ENCODE measurements at places on chromosomes 4 and X.

GRCh38 chr4:41146716-41147506 is 67.4 kb downstream of the APBB2 start:
- no peak for DNase-seq

GRCh38 chr4:80305466-80305865 is 30.1 kb upstream of the CFAP299 start:
- DNase-seq, result no peak

DNA sequence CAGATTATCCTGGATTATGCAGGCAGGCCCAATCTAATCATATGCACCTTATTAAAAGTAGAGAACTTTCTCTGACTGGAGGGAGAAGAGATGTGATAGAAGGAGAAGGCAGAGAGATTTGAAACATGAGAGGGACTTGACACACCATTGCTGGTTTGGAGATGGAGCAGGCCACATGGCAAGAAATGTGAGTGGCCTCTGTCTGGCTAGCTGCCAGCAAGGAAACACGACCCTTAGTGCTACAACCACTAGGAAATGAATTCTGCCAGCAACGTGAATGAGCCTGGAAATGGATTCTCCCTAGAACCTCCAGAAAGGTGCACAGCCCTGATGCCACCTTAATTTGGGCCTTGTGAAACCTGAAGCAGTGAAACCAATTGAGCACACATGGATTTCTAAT is 79.5 kb upstream of the MBNL3 start:
- DNase-seq, result no peak

- DNase-seq, result no peak
Measured at GRCh38 chr4:185263419-185263818, 54.0 kb downstream of the SNX25 start.

DNA sequence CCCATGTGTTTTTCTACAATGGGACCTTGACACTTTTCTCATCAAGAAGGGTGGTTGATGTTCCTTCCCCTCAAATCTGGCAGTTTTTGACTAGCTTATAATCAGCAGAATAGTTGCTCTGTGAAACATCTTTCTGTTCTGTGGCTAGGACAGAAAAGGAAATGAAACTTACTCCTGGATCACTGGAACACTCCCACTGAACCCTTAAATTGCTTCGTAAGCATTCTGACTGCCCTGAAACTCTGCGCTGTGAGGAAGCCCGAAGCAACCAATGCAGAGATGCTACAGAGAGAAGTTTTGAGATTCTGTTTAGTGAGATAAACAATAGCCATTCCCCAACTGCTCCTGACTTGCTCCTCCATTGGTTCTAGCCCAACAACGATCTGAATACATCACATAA is 602.2 kb downstream of the CENPC start:
- no peak for DNase-seq

DNA sequence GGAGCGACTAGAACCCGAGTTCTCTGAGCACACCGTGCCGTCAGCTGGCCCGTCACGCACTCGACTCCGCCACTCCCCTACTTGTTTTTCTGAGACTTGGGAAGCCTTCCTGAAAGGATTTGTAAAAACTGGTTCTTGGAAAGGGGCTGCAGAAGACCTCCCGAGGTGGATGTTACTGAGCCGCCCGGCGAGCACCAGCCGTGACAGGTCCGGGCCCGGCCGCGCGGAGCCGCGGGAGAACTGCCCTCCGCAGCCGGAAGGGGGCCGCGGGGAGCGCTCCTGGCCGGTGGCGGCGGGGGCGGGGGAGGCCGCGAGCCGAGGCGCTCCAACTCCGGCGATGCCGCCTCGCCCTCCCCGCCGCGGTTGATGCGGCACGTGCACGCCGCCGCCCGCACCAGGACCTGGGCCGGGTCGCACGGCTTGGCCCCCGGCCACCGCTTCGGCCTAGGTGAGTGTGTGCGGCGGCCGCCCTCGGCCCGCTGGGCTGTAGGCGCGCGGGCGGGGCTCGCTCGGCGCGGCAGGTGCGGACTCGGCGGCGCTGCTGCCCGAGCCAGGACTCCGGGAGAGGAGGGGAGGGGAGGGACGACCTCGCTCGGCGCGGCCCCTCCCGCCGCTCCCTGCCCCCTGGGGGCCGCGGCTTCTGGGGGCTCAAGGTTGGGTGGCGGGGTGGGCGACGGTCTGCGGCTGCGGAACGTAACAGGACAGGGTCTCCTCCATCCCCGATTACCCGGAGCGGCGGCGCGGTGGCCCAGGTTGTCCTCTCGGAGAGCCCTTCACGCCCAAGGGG is 1.7 kb downstream of the SPRY1 start:
- peak; percentile 30 for DNase-seq

- no peak for DNase-seq
Measured at GRCh38 chrX:132400706-132401105, 88.1 kb downstream of the MBNL3 start.

DNA sequence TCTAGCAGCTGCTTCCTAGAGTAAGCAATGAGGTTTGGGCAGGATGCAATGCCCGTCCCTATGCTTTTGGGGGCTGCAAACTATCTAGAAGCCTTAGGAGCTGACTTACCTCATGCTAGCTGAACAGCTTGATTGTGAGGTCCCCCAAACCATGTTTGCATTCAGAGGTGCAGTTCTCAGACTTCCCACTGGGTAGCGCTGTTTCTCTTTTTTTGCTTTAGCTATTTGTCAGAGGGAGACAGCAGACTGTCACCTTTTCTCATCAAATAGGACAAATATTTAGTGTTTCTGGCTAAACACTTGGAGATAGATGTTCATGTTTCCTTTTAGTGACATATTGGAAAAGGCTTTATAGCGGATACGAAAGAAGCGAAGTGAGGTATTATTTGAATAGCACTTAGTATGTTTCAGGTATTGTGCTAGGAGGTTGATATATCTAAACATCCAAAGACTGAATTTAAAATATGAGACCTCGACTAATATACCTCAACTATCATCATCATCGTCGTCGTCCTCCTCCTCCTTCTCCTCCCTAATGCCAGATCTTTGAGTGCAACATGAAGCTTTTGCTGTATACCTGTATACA is 18.7 kb upstream of the TMEM192 start:
- peak; percentile 60 for DNase-seq

DNA sequence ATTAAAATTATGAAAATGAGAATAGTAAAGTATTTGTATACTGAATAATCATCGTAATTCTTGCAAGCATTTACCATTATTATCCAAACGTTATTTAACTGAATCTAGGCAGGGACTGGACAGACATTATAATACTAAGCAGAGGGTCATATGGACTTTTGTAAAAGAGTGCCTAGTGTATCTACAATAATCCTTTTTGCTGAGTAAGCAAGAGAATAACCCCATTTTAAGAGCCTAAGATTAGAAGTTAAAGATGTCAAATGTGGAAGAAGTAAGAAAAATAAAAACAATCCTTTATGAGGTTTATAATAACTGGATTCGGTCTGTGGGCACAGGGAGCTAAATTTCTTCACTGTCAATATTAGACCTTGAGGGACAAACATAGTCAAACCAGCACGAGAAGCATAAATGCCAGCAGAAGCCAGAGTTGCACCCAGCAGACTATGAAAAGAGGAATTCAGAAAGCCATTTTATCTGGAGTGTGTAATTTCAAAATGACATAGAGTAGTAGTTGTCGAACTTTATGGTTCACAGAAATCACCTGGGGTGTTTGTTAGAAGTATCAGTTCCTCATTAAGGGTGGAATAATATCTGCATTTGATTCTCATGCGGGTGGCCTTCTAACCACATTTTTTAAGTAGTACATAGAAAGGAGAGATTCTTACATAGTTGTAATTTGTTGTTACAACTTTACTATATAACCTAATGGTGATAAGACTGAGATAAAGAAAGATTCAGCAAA is 39.7 kb upstream of the DCLK2 start:
- no peak for DNase-seq

- no peak for DNase-seq
Measured at GRCh38 chrX:3440981-3441380, 94.5 kb upstream of the MXRA5 start.

GRCh38 chr4:103405415-103405814 is 207.3 kb upstream of the CENPE start:
- DNase-seq, result no peak

- no peak for DNase-seq
Measured at GRCh38 chr4:156571146-156571545, 400.5 kb downstream of the PDGFC start.

DNA sequence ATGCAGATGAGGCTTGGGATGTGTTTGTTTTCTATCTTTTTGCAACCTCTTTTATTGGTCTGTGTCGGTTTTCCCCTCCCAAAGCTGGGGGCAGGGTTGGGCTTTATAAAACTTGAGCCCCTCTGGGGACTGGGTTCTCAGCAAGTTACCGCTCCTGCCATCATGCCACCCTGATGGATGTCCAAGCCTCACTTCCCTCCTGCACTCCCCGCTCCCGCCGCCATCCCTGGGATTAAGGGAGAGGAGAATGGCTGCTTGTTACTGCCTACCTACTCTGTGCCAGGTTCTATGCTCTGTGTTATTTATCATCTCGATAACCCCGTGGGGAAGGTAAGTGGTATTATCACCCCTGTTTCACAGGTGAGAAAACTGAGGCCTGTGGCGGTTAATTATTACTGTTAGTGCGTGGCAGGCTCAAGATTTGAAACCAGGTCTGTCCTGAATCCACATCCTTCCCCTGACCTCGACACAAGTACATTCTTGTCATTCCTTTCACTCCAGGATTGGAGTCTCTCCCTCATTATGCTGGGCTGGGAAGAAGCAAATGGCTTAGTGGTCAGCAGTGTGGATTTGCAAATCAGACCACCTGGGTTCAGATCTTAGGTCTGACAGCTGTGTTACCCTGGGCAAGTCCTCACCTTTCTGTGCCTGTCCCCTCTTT is 4.5 kb downstream of the UBA1 start:
- DNase-seq, result no peak

DNA sequence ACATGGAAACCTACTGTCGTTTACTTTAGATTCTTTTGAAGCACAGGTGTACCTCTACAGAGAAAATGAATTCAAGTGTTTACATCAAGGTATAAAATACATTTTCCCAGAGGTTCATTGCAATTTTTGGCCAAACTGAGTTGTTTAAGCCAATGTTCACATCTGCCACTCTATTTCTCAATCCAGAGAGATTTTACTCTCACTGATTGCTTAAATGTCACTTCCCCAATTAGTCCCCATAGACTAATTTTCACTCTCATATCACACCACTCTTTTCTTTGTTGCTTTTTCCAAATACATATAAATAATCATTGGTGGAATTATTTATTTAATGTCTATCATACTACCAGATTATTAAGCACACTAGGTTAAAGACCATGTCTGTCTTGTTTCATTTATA is 271.8 kb downstream of the PPP3CA start:
- no peak for DNase-seq

GRCh38 chr4:176273736-176274135 is 4.7 kb upstream of the ASB5 start:
- no peak for DNase-seq

DNA sequence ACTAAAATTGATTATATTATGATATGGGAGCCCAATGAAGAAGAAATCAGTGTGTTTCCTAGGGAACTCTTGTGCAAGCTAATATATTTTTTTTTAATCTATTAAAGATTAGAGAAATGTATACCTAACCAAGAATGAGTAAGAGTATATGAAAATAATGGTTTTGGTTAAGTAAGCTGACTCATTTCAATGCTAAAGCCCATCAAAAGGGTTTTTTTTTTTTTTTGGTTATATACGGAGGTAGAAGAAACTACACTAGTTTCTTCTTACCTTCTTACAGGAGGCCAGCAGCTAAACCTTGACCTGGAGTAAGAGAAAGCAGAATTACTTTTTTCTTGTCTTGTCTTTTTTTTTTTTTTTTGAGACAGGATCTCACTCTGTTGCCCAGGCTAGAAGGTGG is 27.5 kb downstream of the RUFY3 start:
- no peak for DNase-seq

GRCh38 chr4:162422312-162422711 is 258.5 kb upstream of the FSTL5 start:
- no peak for DNase-seq

DNA sequence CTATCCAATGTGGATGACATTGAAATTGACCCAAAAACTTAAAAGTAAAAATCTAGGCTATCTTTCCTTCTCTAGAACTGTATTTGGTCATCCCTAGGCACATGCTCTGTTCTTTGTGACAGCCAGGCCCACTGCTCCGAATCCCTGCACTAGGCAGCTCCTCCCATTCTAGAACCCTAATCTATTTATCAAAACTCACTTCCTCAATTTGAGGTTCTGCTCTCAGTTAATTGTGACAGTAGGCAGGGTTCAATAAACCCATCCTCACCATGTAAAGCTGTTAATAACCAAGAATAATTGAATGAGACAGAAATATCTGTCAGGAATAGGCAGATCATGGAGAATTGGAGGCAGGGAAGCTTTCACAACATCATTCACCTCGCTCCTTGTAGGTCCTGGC is 51.9 kb upstream of the IRF2 start:
- no peak for DNase-seq

GRCh38 chrX:66203114-66203513 is 39.1 kb downstream of the HEPH start:
- no peak for DNase-seq

DNA sequence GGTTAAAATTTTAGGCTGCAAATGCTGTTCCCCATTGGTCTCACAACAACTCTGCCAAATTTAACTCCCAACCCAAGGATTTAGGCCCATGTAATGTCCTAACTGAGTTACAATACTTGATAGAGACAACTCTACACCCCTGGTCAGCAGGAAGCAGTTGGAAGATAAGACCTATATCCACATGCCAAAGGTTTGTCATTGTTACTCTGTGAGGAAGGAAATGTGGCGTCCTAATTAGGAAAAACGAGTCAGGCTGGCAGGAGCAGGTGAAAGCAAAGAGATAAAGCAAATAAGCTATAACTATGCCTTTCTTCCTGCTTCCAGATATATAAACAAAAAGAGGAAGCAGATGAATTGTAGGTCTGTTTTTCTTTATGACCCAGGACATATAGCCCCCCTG is 69.1 kb downstream of the SPIN4 start:
- DNase-seq, result no peak

- no peak for DNase-seq
Measured at GRCh38 chrX:11423362-11423818, 130.2 kb downstream of the AMELX start.

GRCh38 chrX:112669824-112670223 is 9.9 kb downstream of the LHFPL1 start:
- no peak for DNase-seq

GRCh38 chrX:135931644-135932487 is 38.4 kb downstream of the SAGE1 start:
- DNase-seq, result peak; percentile 7

DNA sequence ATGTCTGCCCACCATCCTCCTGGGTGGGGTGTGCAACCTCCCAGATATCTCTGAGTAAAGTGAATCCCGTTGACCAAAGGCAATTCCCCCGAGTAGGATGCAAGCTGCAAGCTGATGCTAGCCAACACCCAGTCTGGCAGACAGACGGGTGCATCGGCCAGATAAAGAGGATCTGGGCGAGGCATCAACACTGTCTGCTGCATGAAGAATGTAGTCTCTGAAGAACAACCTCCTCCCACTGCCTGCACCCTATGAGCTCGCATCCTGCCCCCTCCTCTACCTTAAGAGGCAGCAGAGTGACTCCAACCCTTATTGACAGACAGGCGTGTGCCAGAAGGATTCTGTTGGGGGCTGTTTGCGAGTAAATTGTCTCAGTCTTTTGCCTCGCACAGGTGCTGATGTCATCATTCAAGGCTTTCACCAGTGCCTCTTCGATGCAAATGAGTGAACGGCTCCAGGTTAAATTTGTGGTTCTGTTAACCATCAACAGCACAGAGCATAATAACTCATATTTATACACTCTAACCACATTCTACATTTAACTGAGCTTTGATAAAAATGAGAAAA is 546.9 kb downstream of the BCOR start:
- DNase-seq, result no peak
